ENCODE measurements at places on chromosomes 7 and 10. TPM values are rescaled to one million over a fixed set of nuclear protein-coding genes. Genes with fewer than 3 reads are reported as not detected.

INHBA gene
- total RNA-seq = 17.3 TPM

SERPINE1 gene
- total RNA-seq = 45.8 TPM

TSPAN15 gene
- 97.0 TPM for total RNA-seq

TUBB8 gene
- total RNA-seq = 0.59 TPM

ATG9B gene
- 13.7 TPM for total RNA-seq

GIMAP6 gene
- total RNA-seq = not detected

SLC29A4 gene
- total RNA-seq = 10.3 TPM

MYO1G gene
- total RNA-seq = 0.24 TPM

DNA sequence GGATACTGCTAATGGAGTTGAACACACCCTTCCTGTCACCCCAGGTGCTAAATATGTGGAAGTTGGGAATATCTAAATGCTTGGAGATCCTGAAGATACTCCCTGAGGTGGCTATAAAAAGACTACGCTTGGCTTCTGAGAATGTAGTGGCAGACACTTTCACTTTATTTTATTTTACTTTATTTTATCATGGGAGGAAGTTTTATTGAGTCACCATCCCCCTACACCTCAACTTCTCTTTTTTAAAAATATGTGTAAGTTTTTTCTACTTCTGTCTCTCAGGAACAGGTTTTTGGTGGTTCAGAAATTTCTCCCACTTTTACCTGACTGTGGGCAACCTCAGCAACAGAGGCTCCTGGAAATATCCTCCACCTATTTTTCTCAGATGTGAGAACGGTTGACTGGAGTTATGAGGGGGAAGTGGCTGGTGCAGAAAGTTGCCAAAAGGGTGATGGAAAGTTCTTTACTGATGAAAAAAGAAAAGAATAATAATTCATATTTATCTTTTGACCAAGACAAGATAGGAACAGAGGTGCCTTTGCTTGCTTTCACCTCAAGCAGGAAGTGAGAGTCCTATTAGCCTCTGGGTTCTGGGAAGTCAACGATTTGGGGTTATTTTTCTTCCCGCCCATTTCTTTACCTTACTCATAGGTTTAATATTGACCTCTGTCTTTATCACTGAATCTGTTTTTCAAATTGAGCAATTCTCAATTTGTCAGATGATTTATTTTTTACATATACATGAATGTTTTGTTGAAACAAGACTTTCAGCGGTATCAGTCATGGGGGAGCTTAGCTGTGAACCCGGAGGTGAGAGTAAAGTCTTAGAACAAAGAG is 103.6 kb downstream of the AHR start:
- peaks cover 19% of the 10 kb centered on the region for H3K4me1 ChIP-seq
- no peaks in the 10 kb centered on the region for H3K27me3 ChIP-seq
- no peak overlapping the region for H3K27ac ChIP-seq

- H3K27ac ChIP-seq = no peak overlapping the region
- H3K36me3 ChIP-seq = no peaks in the 10 kb centered on the region
- H3K27me3 ChIP-seq = peaks cover 47% of the 10 kb centered on the region
- no peak for DNase-seq
- H3K4me1 ChIP-seq = no peaks in the 10 kb centered on the region
These were observed 2.8 kb upstream of the GAL3ST4 start for GRCh38 chr7:100171087-100171681.

DNA sequence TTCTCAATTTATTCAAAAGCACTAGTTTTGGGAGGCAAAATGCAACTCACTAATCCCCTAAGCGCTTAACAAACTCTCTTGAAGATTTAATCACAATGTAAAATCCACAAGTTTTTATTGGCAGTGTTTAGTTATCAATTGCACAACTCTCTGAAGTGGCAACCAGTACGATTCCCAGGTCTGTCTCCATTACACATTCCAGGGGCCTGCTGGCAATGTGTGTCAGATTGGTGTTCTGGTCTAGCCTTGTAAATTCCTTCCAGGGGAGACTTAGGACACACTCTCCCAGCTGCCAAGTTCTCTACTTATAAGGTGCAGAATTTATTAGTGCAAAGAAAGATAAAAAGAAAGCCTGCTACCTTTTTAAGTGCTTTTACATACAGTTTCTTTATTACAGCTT is 164.7 kb upstream of the HPS1 start:
- no peak for DNase-seq
- H3K27me3 ChIP-seq = peaks cover 16% of the 10 kb centered on the region
- no peaks in the 10 kb centered on the region for H3K36me3 ChIP-seq
- no peaks in the 10 kb centered on the region for H3K4me1 ChIP-seq
- H3K27ac ChIP-seq = no peak overlapping the region
- no peak overlapping the region for H3K4me3 ChIP-seq

DNA sequence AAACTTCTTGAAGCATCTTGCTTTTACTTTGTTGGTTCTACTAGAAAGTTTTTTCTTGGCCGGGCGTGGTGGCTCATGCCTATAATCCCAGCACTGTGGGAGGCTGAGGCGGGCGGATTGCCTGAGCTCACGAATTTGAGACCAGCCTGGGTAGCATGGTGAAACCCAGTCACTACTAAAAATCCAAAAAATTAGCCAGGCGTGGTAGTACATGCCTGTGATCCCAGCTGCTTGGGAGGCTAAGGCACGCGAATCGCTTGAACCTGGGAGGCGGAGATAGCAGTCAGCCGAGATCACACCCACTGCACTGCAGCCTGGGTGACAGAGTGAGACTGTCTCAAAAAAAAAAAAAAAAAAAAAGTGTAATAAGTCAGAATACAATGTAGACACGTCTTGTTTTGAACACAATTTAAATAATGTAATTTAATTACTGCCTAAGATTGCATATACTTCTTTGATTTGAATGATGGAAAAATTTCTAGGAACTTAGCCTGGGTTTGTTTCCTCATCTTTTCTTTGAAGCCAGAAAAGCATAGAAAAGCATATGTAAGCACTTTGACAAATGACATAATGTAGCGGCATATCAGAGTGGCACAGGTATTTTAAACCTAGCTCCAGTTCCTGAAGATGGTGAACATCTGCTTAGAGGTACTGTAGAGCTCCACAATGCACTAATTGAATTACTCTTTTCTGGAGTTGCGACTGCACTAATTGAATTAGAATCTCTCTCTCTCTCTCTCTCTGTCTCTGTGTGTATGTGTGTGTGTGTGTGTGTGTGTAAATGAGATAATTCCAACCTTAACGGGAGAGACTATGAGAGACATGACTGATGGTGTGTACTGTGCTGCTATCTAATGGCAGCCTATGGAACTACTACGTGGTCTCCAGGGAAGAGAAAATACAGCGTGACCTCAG is 87.8 kb downstream of the BTRC start:
- H3K27me3 ChIP-seq = no peaks in the 10 kb centered on the region
- H3K27ac ChIP-seq = no peak overlapping the region
- no peaks in the 10 kb centered on the region for H3K4me1 ChIP-seq
- peak; percentile 7 for DNase-seq
- no peaks in the 10 kb centered on the region for H3K36me3 ChIP-seq
- no peak overlapping the region for H3K4me3 ChIP-seq

DNA sequence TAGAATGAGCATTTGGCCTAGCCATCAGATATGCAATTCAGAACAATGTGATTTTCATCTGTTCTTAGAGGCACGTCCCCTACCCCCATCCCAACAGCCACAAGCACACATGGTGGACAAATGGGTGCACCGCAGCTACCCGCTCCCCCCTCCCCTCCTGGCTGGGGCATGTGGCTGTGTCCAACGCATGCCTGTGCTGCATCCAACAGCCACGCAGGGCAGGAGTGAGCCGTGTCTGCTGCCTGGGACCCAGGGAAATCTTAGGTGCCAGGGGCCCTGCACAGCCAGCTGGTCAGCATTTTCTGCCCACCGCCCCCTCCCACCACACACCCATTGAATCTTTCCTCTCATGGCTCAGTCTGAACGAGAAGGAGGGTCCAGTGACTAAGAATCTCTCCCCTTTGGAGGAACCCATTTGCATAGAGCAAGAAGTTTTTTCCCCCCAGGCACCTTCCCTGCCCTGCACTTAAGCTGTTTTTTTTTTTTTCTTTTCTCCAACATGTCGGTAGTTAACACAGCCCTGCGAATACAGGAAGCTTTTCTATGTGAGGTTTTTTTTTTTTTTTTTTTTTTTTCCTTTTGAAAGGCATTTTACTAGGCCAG is 138.9 kb downstream of the WDR11 start:
- no peaks in the 10 kb centered on the region for H3K4me1 ChIP-seq
- no peaks in the 10 kb centered on the region for H3K36me3 ChIP-seq
- H3K27ac ChIP-seq = no peak overlapping the region
- no peaks in the 10 kb centered on the region for H3K27me3 ChIP-seq
- no peak overlapping the region for H3K4me3 ChIP-seq

DNA sequence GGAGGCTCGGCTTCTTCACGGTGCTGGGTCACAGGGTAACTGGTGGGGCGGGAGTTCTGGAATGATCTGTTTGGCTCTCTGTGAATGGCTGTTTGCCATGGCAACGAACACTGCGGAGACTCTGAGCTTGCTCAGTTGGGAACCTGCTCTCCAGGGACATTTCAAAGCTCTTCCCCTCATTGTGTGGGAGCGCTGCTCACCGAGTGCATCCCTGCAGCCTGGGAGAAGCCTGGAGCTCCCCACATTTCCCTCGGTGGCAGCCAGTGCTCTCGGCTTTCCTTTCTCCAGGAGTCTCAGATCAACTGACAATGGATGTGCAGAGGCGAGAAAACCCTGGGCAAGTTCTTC is 57.6 kb upstream of the CACUL1 start:
- no peaks in the 10 kb centered on the region for H3K4me1 ChIP-seq
- no peak overlapping the region for H3K4me3 ChIP-seq
- no peaks in the 10 kb centered on the region for H3K36me3 ChIP-seq
- no peak for DNase-seq
- no peaks in the 10 kb centered on the region for H3K27me3 ChIP-seq
- no peak overlapping the region for H3K27ac ChIP-seq

DNA sequence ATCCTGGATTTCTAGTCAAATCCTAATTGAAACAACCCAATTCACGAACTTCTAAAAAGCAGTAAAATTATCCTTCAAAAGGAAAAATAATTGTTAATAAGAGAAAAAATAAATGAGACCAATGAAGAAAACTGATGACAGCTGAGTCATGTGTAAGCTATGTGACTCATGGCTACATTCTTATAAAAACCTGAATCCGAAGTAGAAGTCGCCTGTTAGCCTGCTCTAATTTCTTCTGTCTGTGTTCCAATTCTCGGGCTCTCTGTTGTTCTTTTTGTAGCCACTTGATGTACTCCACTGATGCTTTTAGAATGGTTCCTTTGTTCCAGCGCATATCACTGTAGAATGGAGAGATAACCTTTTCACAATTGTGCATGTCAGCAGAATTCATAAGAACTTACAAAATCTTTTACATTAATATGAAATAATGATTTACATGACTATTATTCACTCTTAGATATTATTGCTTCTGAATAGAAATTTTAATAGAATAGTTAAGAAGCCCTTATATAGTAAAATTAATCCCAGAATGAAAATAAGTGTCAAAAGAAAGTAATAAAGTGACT is 88.8 kb downstream of the TFEC start:
- H3K27ac ChIP-seq = no peak overlapping the region
- no peak for DNase-seq
- no peaks in the 10 kb centered on the region for H3K27me3 ChIP-seq
- no peak overlapping the region for H3K4me3 ChIP-seq
- H3K36me3 ChIP-seq = no peaks in the 10 kb centered on the region

DNA sequence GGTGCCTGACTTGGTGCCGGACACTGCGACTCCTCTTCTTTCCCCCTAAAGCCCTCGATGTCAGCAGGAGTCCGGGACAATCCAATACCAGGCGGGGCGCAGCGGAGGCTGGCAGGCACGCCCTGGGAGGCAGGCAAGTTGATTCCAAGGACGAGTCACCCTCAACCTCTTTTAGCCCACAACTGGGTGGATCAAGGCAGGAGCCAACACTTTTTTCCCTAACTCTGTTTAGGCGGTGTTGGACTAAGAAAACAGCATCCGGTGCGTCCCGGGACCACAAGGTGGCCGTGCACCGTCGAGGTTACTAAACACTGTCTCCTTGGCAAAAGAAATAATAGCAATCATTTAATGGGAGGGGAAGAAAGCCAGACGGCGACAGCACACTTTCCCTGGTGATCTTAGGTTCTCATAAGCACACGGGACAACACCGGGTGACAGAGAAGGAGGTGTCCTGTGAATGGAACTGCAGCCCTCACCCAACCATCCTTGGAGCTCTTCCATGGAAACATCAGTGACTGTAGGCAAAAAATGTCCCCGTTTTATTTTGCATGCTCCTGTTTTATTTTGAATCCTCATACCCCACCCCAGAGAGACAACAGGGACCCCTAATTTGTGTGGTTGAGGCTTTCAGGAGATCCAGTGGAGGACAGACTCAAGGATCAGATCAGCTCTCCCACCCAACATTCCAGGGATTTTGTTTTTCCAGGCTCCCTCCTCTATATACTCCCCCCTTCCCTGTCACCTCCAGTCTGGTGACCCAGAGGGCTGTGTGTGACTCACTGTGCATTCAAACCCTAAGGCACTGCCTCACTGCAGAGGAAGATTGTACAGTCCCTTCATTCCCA is 1.3 kb upstream of the CALCR start:
- H3K4me3 ChIP-seq = peak overlapping the region; percentile 51
- peak; percentile 41 for DNase-seq
- no peak overlapping the region for H3K27ac ChIP-seq
- peaks cover 7% of the 10 kb centered on the region for H3K27me3 ChIP-seq
- H3K36me3 ChIP-seq = no peaks in the 10 kb centered on the region
- peaks cover 11% of the 10 kb centered on the region for H3K4me1 ChIP-seq

DNA sequence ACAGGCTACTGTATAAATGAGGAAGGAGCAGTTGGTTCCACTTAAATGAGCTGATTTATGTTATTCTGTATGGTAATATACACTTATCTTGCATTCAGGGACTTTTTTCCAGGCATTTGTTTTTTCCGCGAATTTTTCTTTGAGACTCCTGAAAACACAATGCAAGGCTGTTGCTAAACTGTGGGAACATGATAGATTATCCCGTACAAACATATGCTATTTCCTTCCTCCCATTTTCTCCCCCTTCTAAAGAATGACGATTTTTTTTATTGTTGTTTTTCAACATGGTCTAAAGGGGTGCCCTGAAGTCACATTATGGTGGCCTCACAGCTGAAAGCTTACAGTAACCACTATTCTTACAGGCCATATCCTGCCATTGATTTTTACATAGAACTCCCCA is 523.9 kb upstream of the NRP1 start:
- H3K36me3 ChIP-seq = no peaks in the 10 kb centered on the region
- DNase-seq = no peak
- H3K27me3 ChIP-seq = no peaks in the 10 kb centered on the region
- no peaks in the 10 kb centered on the region for H3K4me1 ChIP-seq
- no peak overlapping the region for H3K4me3 ChIP-seq

DNA sequence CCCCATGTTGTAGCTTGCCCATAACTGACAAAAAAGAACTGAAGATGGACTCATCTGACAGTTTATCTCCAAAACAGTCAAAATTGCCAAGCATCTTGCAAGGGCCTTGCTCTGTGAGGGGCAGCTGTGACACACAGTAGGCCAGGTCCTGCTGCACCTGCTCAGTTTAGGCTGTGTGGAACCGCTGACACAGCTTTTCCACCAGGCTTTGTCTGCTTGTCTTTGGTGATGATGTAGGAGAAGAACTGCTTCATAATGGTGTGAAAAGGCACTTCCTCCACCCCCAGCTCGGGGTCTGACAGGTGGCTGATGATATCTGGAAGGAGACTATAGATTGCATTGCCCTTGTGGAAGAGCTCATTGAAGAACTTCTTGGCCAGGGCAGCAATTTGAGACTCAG is 92.6 kb downstream of the NPSR1 start:
- H3K27me3 ChIP-seq = no peaks in the 10 kb centered on the region
- H3K4me1 ChIP-seq = peaks cover 41% of the 10 kb centered on the region
- no peak for DNase-seq
- H3K4me3 ChIP-seq = no peak overlapping the region

- H3K36me3 ChIP-seq = no peaks in the 10 kb centered on the region
- no peak for DNase-seq
- peaks cover 7% of the 10 kb centered on the region for H3K4me1 ChIP-seq
- H3K27me3 ChIP-seq = no peaks in the 10 kb centered on the region
- no peak overlapping the region for H3K4me3 ChIP-seq
These were observed 50.3 kb upstream of the MET start for GRCh38 chr7:116621649-116622048.
